Germinal center (tissue), 1 donor: ENCODE measurements at places on chromosomes 7 and 10.

GRCh38 chr10:72215611-72216549 is at the start of the genes ANAPC16 and ASCC1:
TSS of gene ANAPC16 (plus strand) at chr10:72216012. CDS start at chr10:72223915, 7,903 bp downstream.
TSS of gene ASCC1 (minus strand) at chr10:72216276. CDS start at chr10:72213298, 2,978 bp downstream.
- DNase-seq, result peak; percentile 85

DNA sequence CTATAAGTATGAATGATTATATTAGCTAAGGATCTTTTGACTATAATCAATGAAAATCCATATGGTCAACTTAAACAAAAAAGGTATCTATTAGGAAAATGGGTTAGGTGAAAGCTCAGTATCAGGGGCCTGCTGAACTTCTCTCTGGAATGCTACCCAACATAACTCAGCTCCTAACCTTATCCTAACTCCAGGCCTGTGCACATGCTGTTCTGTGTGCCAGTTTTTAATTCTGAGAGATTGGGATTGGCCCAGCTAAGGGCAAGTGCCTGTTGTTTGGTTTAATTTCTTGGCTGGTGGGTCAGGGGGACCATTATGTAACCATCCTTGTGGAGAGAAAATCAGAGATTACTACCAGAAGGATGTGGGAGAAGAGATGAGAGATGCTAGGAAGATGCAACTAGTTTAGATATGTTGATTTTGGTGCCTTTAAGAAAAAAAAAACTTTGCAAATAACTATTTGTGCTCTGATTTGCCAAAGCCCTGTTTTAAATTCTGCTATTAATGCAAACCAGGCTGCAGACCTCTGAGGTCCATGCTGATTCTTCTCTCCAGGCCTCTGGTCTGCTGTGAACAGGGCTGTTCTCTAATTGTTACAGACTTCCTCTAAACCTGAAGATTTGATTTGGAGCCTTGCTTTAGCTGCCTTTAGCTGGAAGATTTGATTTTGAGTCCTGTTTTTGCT is 23.9 kb upstream of the HDAC9 start:
- DNase-seq, result no peak

DNA sequence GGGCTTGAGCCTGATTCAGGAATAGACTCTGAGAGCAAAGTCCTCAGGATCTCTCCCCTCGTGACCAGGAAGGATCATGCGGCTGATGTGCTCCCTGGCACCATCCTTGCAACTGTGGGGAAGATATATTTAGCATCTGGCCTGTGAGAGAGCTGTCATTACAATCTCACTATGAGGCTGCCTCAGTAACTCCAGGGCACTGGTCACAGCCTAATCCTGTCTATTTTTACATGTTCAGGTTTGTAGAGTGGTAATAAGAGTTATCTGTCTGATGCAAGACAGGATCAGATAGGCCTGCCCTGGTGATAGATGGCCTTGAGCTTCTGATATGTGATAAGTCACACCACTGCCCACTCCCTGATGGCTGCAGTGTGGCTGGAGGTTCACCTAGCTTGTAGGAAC is 50.7 kb downstream of the PPP1R3C start:
- no peak for DNase-seq

DNA sequence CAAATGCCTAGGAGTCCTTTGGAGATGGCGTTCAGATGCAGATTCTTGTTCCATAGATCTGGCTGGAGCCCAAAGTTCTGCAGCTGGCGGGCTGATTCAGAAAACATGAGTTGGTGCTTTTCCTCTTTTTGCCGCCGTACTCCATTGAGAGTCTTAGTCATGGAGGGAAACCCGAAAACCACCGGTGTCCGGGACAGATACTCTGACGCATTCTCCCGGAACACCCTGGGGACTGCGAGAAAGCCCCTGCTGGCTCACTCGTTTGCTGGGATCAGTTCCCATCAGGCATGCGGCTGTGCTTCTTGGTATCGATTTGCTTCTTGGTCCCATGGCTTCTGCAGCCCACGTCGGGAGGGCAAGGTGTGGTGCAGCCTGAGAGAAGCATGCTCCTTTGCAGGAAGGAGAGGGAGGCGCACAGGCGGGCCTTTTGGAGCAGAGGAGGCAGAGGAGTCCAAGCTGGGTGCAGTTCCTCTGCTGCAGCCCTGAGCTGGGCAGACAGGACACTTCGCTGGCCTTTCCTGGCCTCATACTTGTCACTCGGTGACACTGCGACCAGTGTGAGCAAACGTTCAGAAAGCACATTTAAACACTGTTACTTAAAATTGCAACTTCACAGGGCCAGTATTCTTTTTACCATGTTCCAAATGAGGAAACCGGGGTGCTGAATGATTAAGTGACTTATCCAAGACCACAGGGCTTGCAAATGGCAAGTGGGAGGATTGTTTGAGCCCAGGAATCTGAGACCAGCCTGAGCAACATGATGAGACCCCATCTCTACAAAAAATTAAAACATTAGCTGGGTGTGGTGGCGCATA is 30.6 kb upstream of the PFKFB3 start:
- DNase-seq, result no peak

- DNase-seq, result no peak
Observed at GRCh38 chr10:26970667-26971066, 109.9 kb upstream of the ABI1 start.

DNA sequence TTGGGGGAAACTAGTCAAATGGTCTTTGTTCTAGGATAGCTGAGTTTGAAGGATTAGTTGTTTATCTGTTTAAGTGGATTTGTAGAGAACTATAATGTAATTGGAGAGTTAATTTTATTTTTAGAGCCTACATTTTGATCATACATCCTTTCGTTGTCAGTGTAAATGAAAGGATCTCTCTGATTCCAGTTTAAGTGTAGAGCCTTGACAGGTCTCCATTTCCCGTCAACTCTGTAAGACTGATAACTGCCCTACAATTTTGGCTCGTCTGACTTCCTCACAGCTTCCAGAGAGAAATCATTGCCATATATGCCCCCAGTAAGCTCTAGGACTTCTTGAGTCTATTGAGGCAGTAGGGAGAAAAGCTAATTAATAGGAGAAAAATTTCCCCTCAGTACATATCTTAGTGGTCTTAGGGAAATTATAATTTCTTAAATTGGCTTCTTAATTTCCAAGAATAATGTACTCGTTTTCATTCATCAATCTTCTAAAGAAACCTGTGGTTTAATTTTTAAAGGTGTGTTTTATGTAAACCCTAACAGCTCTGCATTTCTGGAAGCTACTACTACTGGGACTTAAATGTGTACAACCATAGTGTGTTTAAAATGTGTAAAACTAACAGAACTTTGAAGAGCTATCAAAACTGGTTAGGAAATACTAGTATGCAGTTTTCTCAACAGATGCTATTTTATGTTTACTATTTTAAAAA is 3.8 kb downstream of the KMT2E start:
- no peak for DNase-seq

DNA sequence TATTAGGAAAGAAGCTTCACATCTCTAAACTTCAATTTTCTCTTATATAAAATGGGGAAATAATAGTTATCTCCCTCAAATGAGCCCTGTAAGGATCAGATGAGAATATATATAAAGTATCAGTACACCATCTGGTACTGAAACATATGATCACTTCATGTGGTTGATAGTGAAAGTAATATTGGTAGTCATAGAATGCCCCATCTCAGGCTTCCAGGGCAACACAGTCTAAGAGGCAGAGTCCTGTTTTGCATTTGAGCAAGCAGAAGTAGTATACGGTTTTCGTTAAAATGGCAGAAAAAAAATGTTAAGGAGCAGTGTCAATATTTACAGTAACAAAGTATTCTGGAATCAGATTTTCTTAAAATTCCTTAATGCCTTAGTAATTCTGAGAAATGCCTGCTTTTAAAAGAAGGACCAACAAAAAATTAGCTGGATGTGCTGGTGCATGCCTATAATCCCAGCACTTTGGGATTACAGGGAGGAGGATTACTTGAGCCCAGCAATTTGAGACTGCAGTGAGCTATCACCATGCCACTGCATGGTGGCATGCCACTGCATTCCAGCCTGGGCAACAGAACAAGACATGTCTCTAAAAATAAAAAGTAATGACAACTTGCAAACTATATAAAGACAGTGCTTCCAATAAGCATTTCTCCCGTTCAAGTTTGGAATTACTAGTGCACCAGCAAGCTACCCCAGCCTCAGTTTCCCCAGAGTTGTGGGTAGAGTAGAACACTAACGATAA is 19.8 kb downstream of the KBTBD2 start:
- DNase-seq, result no peak

DNA sequence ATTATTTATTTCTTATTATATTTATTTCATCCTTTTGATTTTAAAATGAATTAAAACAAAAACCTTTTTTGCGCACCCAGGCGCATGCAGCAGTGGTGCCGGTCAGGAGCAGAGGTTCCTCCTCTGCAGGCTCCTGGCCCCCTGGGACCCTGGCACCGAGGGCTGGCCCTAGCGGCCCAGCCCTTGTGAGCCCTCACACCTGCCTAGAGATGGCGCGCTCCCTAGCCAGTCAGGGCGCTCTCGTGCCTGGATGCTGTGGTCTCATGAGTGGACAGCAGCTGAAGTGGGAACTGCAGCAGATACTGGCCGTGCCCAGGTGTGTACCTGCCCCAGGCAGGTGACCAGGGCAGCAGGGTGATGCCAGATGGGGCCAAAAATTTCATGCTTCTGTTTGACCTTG is 13.8 kb downstream of the RET start:
- DNase-seq, result no peak

- no peak for DNase-seq
Observed at GRCh38 chr7:92824901-92825480, 11.4 kb downstream of the CDK6 start.

GRCh38 chr10:94194256-94194655 is 168.5 kb downstream of the NOC3L start:
- no peak for DNase-seq

- no peak for DNase-seq
Observed at GRCh38 chr10:109846832-109847231, 76.5 kb downstream of the XPNPEP1 start.

GRCh38 chr10:5449227-5449626 is 36.9 kb downstream of the NET1 start:
- DNase-seq, result no peak

GRCh38 chr10:4947039-4947634 is 16.1 kb upstream of the AKR1C1 start:
- DNase-seq, result no peak

DNA sequence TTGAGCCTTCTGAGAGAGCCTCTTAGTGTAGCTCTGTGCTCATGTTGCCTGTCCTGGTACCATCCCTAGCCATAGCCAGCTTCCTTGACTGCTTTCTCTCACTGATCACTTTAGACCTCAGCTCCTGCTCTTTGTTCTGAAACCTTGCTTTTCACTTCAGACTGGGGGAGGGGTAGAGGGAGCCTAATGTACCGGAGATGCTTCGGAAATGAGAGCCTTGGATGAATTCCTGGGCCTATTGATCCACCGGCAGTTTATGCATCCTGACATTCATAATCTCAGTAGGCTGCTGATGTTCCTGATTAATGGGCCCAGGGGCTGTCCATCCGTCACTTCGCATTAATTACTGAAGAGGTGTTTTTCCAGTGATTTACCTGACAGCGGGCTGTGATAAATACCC is 38.8 kb downstream of the R3HCC1L start:
- no peak for DNase-seq

- DNase-seq, result no peak
Observed at GRCh38 chr7:138980563-138981291, 462 bp downstream of the KIAA1549 start.

DNA sequence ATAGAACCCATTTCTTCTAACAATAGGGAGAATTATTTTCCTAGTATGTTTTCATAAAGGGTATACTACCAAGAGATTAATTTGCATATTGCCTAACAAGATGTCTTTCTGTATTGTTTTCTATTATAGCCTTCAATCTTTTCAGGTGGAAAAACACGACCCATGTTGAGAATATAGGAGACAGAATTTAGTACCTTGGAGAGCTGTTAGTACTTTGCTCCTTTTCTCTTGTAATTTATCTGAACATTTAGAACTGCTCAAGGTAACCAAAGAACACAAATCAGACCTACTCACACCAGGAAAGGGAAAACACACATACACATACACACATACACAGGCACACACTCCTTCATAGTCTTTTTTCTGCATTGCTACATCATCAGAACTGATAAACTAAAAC is 7.8 kb upstream of the TRDMT1 start:
- no peak for DNase-seq

DNA sequence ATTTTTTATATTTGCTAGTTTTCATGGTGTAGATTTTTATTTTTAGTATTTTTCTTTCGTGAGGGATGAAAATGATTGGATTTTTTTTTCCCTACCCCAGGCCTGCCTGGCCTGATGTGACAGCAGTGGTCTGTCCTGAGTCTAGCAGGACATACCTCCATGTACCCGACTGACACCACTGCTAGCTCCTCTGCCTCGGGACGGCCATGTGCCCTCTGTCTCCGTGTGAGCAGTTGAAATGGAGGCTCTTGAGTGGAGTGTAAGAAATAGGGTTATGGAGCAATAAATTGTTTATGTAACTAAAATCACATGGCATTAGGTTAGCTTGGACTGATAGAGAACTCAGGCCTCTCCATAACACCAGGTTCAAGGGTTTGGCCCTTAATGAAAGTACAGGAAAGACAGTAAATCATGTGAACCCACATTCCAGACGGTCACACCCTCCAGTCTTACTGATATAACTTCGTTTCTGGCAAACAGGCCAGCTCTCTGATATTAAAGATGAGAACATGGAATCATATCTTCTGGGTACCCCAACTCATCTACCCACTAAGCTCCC is 734.1 kb downstream of the KCNMA1 start:
- DNase-seq, result no peak

- peak; percentile 86 for DNase-seq
Observed at GRCh38 chr10:101839416-101840063, 4.1 kb downstream of the KCNIP2 start.

- DNase-seq, result no peak
Observed at GRCh38 chr7:155355176-155355575, 57.5 kb downstream of the INSIG1 start.

DNA sequence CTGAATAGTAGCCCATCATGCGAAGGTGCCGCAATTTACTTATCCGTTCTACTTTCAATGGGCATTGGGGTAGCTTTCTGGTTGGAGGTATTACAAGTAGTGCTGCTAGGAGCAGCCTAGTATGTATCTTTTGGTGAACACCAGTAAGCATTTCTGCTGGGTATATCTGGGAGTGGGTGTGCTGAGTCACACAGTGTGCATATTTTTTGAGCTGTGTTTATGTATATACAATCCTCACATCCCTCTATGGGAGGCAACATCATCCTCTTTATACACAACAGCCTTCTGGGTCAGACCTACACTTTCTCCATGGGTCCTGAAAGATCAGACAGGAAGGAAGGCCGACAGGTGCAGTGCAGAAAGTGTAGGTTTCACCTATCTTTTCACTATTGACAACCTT is 36.3 kb downstream of the PYROXD2 start:
- DNase-seq, result no peak
